ENCODE measurements at places on chromosomes 2 and 18.

- no peak for DNase-seq
Measured at GRCh38 chr2:191802180-191802579, 44.7 kb downstream of the CAVIN2 start.

DNA sequence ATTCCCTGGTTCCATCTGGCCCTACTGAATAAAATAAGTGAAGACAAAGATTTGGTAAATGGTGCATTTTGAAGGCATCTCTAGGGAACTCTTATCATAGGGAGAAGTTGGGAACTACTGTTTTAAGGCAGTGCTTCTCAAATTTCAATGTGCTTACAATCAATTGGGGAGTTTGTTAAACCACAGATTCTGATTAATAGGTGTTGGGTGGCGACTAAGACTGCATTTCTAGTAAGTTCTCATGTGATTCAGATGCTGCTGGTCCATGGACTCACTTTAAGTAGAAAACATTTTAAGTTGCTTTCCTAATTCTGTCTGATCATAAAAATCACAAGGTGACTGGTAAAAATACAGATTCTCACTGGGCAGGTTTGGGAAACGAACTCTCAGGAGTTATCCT lies 14.6 kb downstream of the FARSB start:
- DNase-seq: no peak

DNA sequence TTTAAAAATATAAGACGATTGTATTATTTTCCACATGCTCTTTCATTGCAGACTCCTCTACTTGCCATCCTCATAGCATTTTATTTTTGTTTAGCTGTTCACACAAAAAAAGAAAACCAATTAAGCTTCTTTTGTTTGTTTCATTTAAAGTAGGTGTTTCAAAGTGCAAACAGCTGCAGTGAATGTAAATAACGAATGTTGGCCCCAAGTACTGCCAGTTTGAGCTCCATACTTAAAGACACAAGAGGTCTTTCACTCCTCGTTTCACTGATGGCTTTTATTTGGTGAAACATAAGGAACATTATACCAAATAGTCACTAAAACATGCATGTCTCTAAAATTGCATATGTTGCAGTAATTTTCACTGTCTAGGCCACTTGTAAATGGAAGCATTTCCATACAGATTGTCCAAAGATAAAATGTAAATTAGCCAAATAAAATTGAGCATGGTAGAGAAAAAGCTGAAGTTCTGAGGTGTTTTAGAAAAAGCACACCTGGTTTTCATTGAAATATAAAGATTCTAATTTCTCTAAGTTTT lies 253.4 kb downstream of the TMX3 start:
- no peak for DNase-seq

DNA sequence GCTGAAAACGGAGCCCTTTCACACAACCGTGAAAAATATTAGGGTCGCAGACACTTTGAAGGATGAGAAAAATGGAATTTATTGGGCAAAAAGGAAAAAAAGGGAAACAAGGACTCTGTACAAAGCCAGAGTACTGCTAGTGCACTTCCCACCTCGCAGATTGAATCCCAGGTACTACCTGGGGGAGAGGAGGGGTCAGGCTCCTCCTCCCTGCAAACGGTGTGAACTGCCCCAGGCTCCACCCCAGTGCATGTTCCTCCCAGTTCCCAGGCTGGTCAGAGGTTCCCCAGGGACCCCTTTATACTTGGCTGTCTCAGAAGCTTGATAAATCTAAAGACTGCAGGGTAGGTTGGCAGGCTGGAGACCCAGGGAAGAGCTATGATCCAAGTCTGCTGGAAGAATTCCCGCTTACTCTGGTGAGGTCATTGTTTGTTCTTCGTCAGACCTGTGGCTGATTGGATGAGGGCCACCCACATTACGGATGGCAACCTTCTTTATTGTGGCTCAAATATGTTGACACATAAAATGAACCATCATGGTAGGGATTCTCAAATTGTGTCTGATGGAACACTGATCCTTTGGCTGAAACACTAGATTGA lies 290.4 kb upstream of the POU3F3 start:
- DNase-seq: no peak

GRCh38 chr2:40281021-40281940 lies 170.6 kb downstream of the SLC8A1 start:
- DNase-seq: no peak

GRCh38 chr2:58572731-58573130 lies 331.6 kb upstream of the FANCL start:
- no peak for DNase-seq

DNA sequence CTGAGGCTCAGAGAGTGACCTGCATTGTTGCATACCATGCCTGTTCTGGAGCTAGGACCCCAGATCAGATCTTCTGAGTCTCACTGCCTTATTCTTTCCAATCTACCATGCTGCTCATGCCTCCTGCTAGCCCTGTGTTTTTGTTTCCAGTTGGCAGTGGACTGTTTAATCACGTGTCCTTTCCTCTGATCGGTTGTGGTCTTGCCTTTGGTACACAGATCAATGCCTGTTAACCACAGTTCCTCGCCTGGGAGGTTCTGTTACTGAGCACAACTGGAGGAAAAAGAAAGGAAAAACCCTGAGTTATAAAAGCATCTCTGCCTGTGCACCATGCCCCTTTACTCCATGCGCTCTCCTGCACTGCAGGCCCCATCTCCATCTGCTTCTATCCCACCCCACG lies 329.1 kb downstream of the SETBP1 start:
- no peak for DNase-seq

DNA sequence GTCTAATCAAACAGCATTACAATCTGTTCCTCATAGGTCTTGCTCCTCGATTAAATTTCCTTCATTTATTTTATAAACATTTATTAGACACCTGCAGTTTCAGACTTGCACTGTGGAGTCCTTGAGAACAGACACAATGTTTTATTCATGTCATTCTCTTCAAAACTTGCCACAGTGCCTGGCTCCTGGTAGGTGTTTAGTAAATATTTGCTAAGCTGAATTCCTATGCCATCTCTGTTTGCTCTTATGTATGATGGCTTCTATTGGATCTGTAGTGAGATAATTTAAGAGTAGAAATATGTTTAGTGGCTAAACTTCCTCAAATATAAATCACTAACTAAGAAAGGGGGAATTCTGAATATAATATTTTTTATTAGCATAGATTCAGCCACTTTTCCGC lies 61.4 kb downstream of the LRATD1 start:
- no peak for DNase-seq

DNA sequence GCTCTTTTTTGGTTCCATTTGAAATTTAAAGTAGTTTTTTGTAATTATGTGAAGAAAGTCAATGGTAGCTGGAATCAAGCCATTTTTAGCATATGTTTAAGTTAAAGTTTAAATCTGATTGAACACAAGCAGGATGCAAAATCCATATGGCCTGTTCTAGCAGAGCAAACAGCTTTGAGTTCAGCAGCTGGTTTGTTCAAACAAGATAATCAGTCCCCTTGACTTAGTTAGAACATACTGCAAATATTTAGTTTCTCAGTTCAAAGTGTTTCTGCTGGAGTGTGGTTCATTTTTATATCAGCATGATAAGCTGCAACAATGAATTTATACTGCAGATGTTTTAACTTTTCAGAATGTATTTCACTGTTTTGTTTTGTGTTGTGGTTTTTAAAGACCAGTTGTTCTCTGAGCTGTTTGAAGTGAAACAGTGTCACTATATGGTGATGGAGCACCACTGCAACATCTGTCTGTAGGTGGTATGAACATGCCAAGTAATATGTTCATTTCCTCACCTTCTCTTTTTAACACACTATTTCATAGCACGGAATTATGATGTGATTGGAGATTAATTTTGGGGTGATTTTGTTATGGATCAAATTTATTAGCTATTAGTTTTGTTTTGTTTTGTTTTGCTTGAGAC lies 125.3 kb downstream of the COL4A4 start:
- DNase-seq: no peak

GRCh38 chr2:74534411-74534810 lies 4.7 kb downstream of the HTRA2 start:
- DNase-seq: no peak

- no peak for DNase-seq
Measured at GRCh38 chr18:6505498-6505875, 90.8 kb upstream of the L3MBTL4 start.

DNA sequence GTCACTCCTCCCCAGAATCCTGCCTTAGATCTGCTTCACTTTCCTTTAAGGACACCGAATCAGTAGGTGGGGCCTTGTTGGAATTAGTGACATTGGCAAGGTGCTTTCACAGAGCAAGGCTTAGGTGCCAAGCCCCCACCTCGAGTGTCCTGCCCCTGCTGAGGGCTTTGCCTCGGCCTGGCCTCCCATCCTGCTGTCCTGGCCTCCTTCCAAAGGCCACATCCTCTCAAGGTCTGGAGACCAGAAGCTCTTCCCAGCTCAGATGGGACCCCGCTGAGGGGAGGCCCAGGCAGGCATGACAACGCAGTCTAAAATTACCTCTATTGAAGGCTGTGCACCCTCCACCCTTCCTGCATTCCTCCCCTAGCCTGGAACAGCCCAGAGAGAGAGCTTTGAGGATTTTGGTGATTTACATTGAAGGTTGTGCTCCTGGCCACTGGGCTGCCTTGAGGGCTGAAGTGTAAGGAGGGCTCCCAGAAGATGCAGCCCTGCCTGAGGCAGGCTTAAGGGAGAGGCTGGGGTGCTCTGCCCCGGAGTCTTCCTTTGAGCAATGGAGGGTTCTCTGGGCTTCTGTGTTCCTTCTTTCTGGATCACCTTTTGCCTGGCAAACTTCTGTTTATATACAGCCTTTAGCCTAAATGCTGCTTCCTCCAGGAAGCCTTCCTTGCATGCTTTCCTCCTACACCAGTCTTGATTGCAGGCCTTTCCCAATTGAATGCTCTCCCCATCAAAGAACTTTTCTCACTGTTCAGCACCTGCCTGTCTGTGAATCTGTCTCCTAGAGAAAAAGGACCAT lies 154.4 kb downstream of the DDX1 start:
- no peak for DNase-seq

- no peak for DNase-seq
Measured at GRCh38 chr2:9407363-9407811, 15.9 kb downstream of the ITGB1BP1 start.
